Adipocyte (in vitro differentiated cells): ENCODE measurements at places on chromosomes 6 and 20.
A peak's percentile ranks its signal among the peaks of the same experiment; 100 is the strongest.

- no peak for DNase-seq
These were observed 101.6 kb downstream of the DLL1 start for GRCh38 chr6:170189236-170189635.

DNA sequence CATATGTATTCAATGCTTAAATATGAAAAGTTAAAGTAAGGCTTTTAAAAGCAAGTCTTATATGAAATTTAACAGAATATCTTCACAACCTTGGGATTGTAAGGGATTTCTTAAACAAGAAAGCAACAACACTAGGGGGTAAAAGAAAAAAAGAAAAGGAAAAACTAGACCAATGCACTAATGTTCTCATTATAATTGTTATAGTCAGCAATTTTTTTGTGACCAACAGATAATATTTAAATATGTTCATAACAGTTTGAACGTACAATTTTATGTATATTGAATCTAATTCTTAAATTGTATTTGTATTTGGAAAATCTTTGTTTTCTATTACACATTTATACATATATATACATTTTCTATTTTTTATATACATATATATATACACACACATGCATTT, 1397.8 kb upstream of the ADGRB3 start:
- DNase-seq = no peak

- peak; percentile 78 for DNase-seq
These were observed 45.8 kb downstream of the AHI1 start for GRCh38 chr6:135451617-135452190.

DNA sequence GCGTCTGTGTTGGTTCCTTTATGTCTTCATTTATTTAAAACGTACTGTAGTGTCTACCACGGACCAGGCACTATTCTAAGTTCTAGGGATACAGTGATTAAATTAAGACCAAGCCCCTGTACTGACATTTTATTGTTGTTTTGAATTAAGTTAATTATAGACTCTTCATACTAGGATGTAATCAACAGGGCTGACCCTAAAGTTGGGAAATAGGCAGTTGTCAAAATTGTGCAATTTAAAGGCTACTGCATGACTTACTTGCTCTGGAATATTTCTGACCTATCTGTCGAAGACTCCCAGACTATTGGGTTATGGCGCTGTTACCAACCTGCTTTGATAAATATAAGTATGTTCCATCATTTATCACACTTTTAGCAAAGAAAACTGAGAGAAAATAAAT, 6.7 kb downstream of the MYO6 start:
- DNase-seq = peak; percentile 33

DNA sequence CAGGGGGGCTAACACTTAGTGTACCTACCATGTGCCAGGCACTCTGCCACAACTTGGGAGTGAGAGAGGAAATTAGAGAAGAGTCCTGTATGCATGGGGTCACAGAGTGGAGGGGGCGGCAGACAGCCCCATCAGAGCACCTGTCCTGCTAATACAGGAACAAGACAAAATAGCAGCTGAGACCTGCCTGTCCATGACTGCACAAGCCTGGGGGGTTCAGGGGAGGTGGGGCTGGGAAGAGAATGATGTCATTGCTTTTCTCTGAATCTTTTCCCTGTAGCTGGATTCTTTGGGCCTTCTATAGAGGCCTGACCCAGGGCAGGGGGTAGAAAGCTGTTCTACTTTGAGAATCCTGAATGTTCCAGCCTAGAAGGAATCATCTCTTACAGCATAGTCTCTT, 37.4 kb downstream of the FOXP4 start:
- DNase-seq = no peak

DNA sequence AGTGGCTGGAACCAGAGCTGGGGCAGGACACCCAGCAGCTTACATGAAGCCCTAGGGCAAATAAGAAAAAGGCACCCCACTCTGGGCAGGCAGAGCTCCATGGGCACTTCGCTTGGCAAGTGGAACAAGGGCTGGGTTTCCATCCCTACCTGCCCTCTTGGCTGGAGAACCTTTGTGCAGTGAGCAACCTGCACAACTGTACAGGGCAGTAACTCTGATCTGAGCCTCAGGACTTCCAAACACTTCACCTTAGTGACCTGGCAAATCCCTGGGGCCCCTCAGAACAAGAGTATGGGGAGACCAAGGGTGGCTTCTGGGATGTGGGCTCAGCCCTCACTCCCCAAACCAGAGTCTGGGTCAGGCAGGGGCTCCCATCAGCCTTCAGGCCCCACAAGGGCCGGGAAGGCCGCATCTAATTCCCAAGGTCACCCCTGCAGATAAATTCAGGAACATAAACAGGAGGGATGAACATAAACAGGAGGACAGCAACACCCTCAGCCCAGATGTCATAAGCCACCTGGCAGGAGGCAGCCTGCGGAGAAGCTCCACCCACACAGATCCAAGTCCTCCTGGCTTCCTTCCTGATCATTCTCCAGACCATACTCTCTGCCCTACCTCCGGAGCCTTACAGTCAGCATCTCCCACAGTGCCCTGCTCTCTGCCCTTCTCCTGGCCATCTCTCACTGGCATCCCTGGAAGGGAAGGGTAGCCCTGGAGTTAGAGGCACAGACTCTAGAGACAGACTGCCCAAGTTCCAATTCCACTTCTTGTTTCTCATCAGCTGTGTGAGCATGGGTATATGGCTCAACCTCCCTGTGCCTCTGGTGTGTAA, 37.5 kb downstream of the HNF4A start:
- DNase-seq = no peak

DNA sequence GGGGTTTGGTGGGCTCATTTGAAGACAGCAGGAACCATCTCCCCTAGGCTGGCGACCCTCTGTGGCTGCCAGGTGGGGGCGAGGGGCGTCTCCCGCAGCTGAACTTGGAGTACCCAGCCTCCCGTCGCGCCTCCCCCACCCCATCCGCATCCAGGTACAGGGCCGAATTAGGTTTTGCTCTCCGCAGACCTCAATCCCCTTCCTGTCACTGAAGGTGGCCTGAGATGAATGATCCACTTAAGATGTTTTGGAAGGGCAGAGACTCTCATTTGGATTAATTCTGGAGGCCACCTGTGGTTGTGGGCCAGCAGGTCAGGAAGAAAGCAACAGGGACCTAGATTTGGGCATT, 493 bp downstream of the CD83 start:
- no peak for DNase-seq

- DNase-seq = no peak
These were observed 43.1 kb upstream of the NEDD9 start for GRCh38 chr6:11275598-11275997.

GRCh38 chr6:128738112-128738511, 144.8 kb upstream of the LAMA2 start:
- DNase-seq = no peak

- DNase-seq = peak; percentile 82
These were observed 89.2 kb upstream of the ARID1B start for GRCh38 chr6:156687789-156688619.

- DNase-seq = no peak
These were observed 10.3 kb downstream of the KHDC1 start for GRCh38 chr6:73252703-73253102.

- peak; percentile 98 for DNase-seq
These were observed at the start of gene RAB32 for GRCh38 chr6:146543211-146543939. RAB32 (plus strand) TSS chr6:146543833; CDS start chr6:146543872, 39 bp downstream.

- DNase-seq = peak; percentile 60
These were observed 801.4 kb upstream of the EYS start for GRCh38 chr6:66508433-66508832.

DNA sequence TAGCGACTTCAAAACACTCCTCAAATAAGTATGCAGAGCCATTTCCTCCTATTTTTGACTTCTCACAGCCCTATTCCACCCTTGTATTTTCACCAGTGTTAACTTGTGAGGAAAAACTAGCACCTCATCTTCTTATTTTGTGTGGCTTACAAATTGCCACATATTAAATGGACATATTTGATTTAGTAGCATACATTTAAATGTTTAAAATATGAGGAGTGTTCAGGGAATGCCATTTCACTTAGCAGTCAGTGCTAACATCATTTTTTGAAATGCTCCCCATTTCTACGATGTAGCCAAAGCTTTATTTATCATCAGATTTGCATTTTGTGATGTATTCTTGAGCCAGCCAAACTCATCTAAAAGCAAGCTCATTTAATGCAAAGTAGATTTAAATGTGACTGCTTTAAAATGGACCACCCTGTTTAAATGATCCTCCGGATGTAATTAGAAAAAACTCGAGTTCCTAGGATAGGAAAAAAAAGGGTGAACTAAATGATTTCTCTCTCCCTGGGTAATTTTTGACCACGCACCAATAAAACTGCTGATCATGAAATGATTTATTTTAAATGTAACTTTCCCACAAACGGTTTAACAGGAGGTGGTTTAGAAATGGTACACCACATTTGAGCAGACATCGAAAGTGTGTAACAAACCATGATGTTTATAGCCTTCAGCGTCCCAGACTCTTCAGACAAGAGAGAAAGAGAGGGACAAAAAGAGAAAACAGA, 172.6 kb downstream of the CD83 start:
- no peak for DNase-seq

DNA sequence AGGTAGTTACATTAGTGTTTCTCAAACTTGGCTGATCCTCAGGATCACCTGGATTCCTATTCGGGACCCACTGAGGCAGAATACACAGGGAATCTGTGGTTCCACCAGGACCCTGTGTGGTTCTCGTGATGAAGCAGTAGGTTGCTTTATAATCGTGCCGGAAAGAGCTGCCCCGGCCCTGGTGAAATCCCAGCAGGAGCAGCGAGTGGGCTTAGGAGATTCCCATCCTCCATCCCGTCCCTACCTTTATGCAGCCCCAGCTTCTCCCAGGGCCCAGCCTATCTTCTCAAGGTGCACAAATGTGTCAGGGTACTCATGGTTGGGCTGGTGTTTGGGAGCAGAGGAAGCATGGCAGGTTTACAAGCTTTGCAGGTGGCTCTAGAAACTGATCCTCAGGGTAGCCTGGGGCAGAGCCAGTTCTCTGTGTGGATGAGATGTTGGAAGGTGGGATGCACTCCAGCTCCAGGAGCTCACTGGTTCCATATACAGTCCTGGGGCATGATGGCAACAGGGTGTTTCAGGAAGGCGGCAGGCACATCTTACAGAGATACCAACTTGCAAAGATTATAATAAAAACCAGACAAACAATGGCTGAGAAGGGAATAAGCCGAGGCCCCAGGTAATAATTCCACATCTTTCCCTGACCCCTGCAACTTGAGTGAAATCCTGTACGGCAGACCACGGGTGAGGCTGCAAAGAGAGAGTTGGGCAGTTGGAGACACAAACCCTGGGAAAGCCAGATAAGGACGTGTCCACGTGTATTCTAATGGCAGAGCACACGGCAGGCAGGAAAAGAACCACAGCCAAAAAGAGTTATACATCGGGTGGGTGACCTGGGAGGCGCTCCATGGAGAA, 5.9 kb downstream of the SLC22A1 start:
- no peak for DNase-seq

DNA sequence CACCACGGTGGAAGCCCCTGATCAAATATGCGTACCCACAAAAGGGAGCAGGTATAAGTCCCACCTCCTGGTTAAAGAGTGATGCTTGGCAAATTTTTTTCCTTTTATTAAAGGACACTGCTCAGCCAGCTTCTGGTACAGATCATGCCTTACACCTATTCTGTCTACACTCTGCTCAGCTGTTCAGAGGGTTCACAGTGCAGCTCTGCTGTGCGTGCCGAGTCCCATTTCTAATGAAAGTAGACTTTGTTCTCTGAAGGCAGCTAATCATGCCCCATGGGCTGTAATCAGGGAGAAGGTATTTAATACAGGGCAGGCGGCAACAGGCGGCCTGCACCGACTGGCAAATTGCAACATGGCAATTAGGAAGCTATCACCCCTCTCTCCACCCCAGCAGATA, 16.3 kb downstream of the LRRC73 start:
- DNase-seq = no peak

DNA sequence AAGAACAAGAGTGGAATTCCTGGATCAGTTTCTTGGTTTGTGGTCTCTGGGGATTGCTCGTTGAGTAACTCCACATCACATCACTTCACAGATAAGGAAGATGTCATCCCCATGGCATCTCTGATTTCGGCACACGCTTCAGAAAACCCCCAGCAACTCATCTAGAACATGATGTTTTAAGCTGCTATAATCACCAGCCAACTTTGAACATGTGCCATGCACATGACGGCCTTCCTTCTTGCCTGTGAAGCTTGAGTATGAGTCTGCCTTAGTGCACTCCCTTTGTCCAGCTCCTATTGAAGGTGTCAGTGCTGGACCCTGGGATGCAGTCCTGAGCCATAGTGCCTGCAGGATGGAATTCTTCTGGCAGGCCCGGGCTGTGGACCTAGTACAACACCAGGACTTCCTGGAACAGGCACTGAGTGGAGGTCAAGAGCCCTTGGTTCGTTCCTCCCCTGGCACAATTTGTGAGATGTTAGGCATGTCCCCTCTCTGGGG, 231.5 kb upstream of the SUPT3H start:
- peak; percentile 36 for DNase-seq

GRCh38 chr6:83589076-83589475, 76.7 kb downstream of the PRSS35 start:
- no peak for DNase-seq

DNA sequence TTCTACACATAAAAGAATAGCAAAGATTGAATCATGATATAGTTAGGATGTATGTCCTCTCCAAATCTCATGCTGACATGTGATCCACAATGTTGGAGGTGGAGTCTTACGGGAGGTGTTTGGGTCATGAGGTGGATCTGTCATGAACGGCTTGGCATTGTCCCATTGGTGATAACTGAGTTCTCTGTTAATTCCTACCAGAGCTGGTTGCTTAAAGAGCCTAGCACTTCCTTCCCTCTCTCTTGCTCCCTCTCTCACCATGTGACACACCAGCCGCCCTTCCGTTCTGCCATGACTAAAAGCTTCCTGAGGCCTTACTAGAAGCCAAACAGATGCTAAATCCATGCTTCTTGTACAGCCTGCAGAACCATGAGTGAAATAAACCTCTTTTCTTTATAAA, 8.3 kb downstream of the TNFRSF21 start:
- no peak for DNase-seq

GRCh38 chr6:85641897-85642773, 551 bp downstream of the SYNCRIP start:
- DNase-seq = peak; percentile 80

DNA sequence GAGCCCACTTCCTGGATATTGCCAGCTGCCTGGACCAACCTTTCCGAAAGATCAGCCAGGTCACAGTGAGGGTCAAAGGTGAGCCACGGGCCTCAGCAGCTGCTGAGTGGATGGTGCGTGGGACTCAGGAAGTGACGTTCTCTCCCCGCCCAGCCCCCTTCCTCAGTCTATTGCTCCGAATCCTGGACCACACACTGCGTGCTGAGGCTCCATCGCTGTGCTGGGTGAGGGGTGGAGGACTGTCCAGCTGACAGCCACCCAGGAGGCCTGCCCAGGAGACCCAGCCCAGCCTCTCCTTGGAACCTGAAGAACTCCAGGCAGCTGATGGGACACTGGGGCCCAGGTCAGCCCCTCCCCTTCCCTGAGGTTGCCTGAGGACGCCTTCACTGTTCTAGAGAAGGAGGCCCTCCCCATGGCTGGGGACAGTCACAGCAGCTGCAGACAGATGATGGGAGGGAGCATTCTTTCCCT, 94.4 kb upstream of the CD93 start:
- DNase-seq = no peak

GRCh38 chr6:67615796-67616195, 1019.3 kb upstream of the ADGRB3 start:
- no peak for DNase-seq
